Stimulated activated naive CD4-positive, alpha-beta T cell treated with Interleukin-2 at 50 U/mL for 16 hours (primary cell): ENCODE measurements at places on chromosomes 4 and X.

GRCh38 chr4:159944477-159944876, 841.6 kb downstream of the RAPGEF2 start:
- DNase-seq: no peak

DNA sequence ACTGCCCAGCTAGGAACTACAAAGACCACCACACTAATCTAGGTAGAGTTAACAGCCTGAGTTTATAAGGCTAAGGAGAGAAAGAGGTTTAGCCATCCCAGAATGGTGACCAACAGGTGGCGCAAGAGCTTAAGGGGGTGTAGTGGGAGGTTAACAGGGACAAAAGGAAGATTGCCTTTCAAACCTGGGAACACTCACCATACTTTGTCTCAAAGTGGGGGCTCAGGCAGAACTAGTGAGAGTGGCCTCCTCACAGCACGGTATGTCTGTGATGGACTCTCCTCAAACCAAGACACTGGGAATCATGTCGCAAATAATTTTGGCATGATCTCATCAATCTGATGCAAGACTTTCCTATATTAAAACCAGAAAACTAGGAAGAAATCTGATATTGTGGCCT, 23.4 kb downstream of the CCNI start:
- peak; percentile 42 for DNase-seq

GRCh38 chrX:82748906-82749505, 759.1 kb upstream of the POU3F4 start:
- no peak for DNase-seq

GRCh38 chr4:98833384-98833783, 95.5 kb downstream of the EIF4E start:
- DNase-seq: no peak

DNA sequence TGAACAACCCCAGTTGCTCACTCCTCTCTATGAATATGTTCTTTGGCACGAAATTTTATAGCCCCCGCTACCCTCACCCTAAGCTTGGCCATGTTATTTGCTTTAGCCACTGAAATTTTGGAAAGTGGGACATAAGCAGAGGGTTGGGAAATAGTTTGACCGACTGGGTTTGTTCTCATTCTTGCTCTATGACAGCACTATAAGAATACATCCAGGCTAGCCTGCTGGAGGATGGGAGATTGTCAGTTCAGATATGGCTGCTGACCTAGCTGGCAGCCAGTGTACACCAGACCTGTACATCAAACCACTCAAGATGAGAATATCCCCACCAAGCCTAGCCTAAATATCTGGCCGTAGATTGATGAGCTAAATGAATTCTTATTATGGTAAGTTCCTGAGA, 298.1 kb downstream of the PDGFC start:
- DNase-seq: no peak

DNA sequence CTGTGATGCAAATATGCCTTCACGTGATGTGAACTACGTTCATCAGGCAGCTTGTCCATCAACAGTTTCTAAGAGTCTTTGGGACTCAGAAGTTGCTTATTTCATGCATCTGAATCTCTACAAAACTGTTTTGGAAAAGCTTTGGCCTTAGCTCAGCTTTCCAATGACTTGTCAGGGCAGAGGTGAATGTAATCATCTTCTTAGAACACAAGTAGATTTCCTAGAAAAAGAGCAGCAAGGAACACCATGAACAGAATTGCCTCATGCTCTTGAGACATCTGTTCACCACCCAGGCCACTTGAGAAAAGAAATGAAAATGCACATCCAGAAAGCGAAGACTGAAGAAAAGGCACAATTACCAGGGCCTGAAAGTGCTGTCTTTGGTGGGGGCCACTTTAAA, 105.8 kb upstream of the PDHA1 start:
- no peak for DNase-seq

DNA sequence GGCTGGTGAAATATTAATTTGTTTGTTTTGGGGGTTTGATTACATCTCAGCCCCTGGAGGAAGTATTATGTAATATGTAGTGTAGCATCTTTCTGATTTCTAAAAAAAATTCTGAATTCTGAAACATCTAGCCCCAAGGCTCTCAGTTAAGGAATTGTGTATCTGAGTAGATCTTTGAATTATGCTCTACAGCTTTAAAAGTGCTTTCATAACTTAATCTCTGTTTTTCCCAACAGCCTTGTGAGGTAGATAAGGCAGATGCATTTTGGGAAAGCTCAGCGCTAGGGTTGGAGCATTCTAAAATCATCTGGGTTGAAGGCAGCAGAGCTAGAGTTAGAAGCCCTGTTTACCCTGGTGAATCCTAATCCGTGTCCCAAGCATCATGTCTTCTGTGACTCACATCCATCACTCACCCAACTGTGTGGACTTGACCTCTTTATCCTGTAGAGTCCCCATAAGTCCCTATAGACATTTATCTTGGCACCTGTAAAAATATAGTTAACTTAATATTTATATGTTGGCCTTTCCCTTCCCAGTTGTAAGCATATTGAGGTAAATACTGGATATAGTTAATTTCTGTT, 49.8 kb downstream of the FNIP2 start:
- DNase-seq: no peak

DNA sequence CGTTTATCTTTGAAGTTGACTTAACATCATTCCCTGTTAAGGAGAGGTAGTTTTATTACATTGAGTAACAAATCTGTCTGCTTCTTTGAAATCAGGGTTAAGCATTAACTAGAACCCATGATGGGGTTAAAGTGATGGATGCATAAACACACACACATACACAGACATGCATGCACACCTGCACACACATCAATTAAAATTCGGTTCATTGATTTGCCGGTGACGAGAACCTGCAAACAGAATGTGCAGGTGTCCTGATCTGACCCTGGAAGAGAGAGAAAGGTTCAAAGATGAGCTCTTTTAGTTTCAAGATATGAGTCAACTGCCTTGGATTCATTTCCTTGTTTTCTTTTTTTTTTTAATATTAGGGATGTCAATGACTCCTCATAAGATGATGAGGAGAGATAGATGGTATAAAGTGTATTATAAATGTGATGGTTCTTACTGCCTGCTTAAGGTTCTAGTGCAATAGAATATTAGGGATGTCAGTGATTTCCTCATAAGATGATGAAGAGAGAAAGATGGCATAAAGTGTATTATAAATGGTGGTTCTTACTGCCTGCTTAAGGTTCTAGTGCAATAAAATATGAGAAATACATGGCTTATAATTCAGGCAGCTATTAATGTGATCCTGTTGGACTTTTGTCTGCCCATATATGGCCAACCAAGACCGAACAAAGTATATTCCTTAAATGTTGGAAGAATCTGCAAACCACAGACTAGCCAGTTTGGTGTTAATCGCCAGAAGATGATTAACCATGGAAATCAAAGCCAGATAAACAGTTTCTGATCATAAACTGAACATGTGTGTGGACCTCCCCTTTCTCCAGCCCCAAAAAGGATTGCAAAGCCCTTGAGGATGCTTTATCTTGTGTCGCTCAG, 14.1 kb upstream of the CD99 start:
- DNase-seq: no peak

DNA sequence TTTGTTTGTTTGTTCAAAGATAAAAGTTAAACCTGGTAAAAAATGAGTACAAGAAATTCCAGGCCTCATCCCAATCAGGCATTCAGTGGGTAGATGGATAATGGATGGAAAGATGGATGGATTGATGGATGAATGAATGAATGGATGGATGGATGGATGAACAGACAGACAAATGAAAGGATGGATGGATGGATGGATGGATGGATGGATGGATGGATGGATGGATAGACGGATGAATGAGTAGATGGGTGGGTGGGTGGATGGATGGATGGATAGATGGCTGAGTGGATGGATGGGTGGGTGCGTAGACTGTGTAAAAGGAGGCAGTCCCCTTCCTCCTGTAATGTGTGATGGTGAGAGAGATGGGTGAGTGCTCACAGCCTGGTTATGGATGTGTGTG, 206.7 kb downstream of the FRMPD4 start:
- no peak for DNase-seq

DNA sequence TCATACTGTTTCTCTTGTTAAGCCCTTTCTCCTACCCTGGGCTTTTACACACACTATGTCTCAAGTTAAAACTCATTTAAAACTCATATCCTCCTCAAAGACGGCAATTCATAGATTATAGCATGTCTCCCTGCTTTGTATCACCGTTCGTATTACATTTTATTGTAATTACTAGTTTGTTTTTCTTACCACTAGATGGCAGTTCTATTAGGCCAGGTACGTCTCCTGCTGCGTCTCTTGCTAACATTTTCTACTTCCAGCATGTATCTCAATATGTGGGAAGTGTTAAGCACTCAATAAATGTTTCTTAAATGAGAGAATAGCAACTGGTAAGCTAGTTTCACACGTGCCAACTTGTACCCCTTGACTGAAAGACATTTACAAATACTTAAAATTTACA, 450.3 kb upstream of the PCDH7 start:
- DNase-seq: no peak

DNA sequence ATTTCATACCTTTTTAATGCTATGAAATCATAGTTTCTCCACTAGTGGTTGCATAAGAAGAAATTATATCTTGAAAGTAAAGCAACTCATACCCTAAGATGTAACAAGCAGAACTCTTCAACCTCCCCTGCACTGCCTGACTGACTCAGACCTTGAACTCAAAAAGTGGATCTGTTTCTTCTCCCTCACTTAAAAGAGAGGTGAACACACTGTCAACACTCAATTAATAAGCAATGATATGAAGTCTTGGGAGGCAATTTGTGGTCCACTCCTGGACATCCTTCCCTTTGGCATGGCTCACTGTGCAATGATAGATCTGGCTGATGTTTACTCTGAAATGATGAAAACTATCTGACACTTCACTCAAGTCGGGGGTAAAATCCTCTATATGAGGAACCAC, 282.0 kb upstream of the DKK2 start:
- no peak for DNase-seq

GRCh38 chr4:173237762-173238161, 69.2 kb downstream of the GALNT7 start:
- no peak for DNase-seq

- DNase-seq: no peak
Observed at GRCh38 chrX:122422547-122422946, 761.5 kb upstream of the GRIA3 start.

- DNase-seq: no peak
Observed at GRCh38 chr4:76729980-76730379, 168.0 kb downstream of the SOWAHB start.

DNA sequence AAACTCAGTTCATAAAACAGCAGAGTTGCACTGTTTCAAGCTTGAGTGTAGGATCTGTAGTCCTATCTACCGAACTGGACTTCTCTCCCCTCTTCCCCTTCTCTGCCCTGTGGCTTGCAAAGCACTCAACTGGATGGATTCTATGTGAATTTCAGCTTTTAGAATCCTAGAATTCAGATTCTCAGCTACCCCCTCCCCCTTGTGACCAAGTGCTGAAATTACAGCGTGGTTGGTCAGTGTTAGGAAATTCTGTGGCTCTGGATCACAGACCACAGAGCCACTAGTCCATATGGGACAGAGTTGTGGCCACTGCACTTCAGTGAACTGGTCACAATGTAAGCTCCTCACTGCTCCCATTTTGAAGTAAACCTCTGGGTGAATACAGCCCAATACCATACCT, 64.6 kb upstream of the TRPC5 start:
- no peak for DNase-seq

DNA sequence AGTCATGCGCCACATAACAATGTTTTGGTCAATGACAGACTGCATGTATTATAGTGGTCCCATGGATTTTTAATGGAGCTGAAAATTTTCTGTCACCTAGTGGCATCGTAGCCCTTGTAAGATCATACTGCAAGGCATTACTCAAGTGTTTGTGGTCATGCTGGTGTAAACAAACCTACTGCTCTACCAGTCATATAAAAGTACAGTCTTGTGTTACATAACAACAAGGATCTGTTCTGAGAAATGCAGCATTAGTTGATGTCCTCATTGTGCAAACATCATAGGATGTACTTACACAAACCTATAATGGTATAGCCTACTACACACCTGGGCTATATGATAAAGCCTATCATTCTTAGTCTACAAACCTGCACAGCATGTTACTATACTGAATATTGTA, 34.6 kb downstream of the COX18 start:
- no peak for DNase-seq

DNA sequence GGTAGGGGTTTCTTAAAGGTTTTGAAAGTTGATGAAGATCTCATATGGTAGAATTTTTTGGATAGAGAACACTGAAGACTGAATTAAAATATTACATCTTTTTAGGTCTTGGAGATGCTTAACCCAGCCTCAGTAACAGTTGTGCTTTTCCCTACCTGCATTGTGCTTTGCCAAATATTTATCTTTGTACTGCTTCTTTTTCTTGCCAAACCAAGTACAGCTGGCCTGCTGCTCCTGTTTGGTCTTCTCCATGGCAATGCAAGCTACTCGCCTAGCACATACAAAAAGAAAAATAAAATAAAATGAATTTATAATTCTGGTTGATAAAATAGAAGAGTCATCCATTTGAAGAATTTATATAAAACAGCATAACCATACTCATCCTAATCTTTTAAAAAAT, 95.4 kb downstream of the NYX start:
- no peak for DNase-seq

- DNase-seq: no peak
Observed at GRCh38 chr4:153296040-153296823, 48.3 kb upstream of the MND1 start.

GRCh38 chr4:7581477-7581876, 146.7 kb upstream of the PSAPL1 start:
- no peak for DNase-seq

GRCh38 chrX:134148172-134148692, 88.8 kb upstream of the CCDC160 start:
- DNase-seq: no peak

DNA sequence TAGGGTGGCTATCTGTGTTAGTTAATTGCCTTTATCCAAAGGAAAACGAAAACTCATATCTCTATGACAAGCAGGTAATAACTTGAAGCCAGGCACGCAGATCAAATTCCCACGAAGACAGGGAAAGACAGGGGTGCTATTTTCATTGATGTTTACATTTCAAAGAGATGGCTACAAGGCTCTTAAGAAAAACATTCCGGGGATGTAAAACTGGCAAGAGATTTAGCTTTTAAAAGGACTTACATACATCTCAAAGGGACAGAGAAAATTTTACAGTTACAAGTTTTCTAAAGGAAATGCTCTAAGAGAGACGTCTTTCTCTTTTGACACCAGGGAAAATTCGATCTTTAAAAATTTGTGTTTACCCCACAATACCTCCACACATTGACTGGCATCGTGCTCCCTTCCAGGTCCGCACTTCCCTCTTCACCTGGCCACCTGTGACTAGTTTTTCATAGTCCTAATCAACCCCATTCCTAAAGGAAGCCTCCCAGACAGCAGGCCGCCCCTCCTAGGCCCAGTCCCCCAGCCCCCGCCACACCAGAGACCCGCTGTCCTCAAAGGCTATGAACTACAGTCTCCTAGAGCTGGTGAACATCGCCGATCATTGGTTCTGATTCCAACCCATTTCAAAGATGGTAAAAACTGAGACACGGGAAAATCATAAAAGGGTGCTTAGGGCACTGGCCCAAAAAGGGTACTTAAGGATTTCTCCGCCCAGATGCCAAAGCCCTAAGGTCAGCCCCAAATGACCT, 649 bp upstream of the ARAF start:
- DNase-seq: no peak
